ENCODE measurements at places on chromosomes 2 and 18. TPM values are rescaled to one million over a fixed set of nuclear protein-coding genes. Genes with fewer than 3 reads are reported as not detected.

The ACADL gene
- 0.08 TPM for polyA plus RNA-seq

The DPP10 gene
- not detected for polyA plus RNA-seq

The DSC2 gene
- polyA plus RNA-seq = 7.3 TPM

GRCh38 chr18:37654731-37655369, 89.3 kb upstream of the CELF4 start:
- DNase-seq = peak; percentile 29

DNA sequence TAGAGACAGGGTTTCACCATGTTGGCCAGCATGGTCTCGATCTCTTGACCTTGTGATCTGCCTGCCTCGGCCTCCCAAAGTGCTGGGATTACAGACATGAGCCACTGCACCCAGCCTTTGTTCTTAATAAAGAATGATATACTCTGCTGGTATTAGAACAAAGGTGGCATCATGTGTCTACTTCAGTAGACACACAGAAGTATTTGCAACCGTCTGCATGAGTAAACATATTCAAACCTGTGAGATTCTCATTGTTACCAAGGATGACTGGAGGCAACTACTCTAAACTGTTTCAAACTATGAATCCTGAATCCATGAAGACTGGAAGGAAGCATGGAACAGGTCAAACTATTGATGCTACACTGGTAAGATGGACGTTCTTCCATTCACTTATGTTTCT, 32.1 kb downstream of the MBD2 start:
- no peak for DNase-seq

GRCh38 chr2:61537277-61537949, 743 bp downstream of the XPO1 start:
- no peak for DNase-seq

GRCh38 chr2:191452065-191452464, 206.9 kb downstream of the MYO1B start:
- DNase-seq = no peak

DNA sequence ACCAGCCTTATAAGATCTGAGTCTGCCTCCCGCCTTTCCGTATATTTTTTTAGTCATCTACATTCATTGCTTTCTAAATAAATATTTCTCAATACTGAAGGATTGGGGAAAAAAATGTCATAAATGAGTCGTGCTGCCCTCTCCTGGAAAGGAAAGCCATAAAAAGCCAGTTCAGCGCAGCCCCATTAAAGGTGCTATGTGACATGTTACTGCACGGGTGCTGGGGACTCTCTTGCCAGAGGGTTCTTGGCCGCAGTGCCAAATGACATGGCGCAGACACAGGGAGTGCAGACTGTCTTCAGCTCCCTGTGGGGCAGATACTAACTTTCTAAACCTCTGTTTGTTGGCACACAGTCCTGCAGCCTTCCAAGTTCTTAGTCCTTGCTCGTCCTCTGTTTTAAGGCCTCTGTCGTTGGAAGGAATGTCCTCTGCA, 53.7 kb upstream of the MAP3K20 start:
- no peak for DNase-seq

The DNAJC5G gene
- polyA plus RNA-seq = not detected

- DNase-seq = no peak
These were observed 134.1 kb downstream of the CDC42EP3 start for GRCh38 chr2:37537316-37537715.

DNA sequence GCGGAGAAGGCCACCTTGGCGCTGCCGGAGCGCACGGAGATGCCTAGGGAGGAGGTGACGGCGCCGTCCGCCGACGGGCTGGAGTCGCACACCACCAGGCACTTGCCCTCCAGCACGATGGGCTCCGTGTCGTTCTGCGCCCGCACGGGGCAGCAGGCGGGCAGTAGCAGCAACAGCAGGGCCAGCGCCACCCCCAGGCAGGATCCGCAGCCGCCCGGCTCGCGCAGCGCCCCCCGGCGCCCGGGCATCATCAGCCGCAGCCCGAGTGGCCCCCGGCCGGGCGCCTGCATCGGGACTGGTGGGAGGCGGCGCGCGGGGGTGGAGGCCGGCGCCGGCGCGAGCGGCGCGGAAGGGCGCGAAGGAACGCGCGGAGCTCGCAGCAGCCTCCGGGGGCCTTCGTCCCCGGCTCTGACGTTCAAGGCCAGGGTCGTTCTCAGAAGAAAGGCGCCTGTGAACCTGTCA, 2.2 kb downstream of the CBLN2 start:
- DNase-seq = no peak

- DNase-seq = no peak
These were observed 22.4 kb downstream of the B4GALT6 start for GRCh38 chr18:31661965-31662364.

GRCh38 chr2:182372661-182373060, 54.2 kb downstream of the PDE1A start:
- DNase-seq = peak; percentile 84

DNA sequence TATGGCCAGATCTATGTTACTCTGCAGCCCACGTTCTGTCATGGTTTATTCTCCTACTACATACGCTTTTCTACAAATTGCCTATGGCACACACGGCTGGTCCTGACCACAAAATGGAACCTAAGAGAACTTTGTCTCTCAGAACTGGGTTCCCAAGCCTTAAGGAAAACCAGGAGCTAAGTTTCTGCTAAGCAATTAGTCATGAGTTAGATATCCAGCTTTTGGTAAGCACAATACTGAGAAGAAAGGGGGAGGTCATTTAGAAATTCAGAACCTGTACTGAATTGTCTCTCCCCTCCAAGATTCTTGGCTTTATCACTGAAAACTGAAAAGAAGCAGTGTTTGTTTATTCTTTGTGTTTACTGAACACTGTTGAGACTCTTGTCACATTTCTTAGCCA, 283.5 kb upstream of the TANK start:
- peak; percentile 75 for DNase-seq

The ALPG gene
- not detected for polyA plus RNA-seq

DNA sequence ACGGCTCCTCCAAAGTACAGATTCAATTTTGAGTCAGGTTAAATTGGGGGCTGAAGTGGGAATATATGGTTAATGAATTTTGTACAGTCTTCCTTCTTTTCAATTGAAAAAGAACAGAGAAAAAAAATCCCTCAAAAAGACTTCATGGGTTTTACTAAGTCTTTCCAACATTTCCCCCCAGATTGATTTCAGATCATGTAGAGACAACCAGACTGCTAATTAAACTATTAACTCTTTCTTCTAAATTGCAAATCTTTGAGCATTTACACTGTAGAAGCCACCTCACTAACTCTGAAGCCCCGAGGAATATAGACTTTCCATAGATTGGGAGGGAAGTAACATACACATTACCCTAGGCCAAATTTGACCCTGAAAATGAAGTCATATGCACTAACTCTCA, 771.0 kb downstream of the NRXN1 start:
- no peak for DNase-seq

DNA sequence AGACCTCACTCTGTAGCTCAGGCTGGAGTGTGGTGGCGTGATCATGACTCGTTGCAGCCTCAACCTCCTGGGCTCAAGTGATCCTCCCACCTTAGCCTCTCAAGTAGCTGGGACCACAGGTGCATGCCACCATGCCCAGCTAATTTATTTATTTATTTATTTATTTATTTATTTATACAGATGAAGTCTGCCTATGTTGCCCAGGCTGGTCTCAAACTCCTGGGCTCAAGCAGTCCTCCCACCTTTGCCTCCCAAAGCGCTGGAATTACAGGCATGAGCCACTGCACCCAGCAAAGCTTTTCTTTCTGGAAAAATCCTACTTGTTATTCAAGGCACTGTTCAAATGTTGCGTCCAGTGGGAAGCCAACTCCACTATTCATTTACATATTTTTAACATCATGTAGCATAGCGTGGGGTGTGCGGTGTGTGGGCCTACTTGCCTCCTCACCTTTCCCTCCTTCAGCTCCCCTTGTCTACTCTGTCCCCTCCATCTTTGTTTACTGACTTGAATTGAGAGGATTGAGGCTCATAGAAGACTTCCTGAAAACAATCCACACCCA, 6.8 kb upstream of the RHOB start:
- DNase-seq = no peak

DNA sequence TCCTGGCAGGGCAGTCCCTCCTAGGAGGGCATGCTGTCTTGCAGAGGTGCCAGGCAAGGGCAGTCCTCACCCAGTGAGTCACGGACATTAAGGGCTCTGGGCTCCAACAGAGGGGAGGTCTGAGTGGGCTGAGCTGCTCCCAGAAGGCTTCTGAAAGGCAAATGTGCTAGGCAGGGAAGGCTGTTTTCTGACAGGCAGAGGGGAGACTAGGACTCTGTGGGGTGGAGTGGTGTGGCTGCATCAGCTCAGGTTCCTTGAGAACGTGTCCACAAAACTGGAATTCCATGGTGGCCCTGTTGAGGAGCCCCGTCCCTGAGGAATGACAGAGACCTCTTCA, 283.5 kb downstream of the MYCN start:
- no peak for DNase-seq

The CHRNG gene
- polyA plus RNA-seq = not detected

DNA sequence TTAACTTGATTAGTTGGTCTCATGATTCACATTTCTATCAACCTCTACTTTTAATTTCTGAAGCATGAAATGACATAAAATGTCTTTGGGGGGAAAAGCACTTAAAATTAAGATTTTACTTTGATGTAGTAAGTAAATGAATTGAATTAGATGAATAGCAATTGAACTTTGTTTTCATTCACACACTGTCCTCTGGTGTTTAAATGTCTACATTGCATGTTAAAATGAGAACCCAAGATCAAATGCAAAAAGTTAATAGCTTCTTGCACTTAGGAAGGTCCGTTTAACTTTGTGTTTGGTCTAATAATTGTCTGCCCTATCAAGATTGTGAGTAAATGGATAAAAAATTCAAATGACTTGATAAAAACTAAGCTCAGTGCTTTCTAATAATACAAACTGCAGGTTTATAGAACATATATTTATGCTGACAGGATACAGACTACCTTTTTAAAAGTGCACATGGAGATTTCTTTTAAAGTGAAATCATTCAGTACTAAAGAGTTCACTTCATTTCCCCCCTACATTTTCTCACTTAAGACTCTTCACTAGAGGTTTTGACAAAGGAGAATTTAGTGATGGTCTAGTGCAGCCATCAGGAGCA, 156.2 kb upstream of the NABP1 start:
- no peak for DNase-seq

GRCh38 chr18:79400091-79400590, 4.4 kb downstream of the NFATC1 start:
- DNase-seq = no peak

The NDUFAF7 gene
- 8.7 TPM for polyA plus RNA-seq

DNA sequence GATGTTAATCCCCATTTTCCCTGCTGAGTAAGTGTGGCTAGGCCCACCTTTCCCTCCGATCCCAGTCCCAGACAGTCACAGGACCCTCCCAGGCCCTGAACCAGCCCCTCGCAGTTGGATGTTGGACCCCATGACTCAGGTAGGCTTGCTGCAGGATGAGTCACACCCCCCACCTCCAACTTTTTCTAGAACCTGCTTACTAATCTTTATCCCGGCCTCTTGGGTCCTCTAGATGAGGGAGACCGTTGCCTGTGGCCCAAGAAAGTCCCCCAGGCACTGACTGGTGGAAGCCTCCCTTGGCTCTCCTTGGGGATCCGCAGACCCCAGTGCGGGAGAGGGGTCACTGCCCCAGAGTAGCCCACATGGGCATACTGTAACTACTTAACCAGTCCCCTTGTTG, 98.5 kb downstream of the SMAD7 start:
- no peak for DNase-seq

GRCh38 chr18:58988600-58988999, 123.9 kb downstream of the ZNF532 start:
- no peak for DNase-seq

DNA sequence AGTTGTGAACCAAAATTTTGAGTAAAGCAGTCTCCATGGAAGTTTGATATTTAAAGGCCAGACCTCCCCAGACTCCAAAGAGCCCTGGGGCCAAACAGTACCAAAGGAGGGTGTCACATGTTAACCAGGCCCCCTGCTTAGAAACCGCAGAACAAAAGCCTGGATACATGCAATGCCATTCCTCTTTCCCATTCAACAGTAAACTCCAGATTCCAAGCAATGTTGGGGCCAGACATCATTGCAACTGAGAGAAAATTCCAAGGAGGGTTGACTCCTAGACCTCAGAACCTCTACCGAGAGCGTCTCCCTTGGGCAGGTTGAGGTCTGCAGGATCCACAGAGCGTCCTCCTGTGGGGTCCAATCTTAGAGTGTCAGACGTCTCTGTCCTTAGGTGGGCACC, 404.4 kb upstream of the SYT4 start:
- DNase-seq = no peak

GRCh38 chr18:44568986-44569385, 111.7 kb upstream of the SETBP1 start:
- DNase-seq = no peak

The AMER3 gene
- polyA plus RNA-seq = not detected

DNA sequence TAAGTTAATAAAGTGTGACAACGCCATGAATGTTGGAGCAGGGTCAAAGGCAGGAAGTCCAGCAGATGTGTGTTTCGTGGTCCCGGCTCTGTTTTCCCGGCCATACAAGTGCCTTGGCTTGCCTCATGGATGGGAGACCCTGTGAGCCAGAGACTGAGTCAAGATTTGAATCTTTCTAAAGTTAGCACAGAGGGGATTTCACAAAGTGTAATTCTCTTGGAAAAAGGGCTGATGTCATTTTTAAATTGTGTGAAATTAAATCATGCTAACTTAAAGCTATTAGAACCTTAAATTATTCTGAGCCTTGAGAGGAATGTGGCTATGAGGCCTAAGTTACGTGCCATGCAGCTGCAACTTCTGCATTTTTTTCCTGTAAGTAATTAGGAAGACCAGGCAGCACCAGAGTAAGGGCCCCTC, 38.3 kb upstream of the RALBP1 start:
- DNase-seq = no peak

DNA sequence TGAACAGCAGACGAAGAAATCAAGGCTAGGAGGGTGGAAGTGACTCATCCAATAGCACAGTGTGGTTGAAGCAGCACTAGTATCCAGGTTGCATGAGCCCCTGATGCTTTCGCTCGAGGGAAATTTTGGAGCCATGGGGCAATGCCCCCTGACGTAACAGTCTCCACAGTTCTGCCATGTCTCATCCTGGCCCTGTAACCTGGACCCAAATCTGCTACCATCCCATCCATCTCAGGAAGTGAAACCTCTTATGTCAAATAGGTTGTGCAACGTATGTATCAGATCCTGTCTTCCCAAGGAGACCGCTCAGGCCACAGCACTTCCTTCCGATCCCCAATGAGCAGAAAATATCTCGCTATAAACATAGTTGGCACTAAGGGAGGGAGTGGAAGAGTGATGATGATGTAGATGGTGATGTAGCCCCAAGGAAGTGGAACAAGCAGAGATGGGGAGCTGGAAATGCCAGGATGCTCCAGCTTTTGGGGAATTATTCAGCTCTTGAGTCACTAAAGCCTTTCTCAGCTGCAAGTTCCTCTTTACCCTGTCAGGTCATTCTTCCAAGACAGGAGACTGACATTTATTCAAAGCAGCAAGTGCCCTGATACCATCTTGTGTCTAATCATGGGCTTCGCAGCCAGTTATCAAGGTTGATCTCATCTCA, 3.0 kb upstream of the IL1B start:
- DNase-seq = no peak
